ENCODE measurements at places on chromosomes 6 and 20.

GRCh38 chr6:140544431-140544830, 1170.0 kb upstream of the CITED2 start:
- no peak for DNase-seq

- DNase-seq, result peak; percentile 24
Measured at GRCh38 chr20:49964964-49965780, 17.6 kb upstream of the SNAI1 start.

- peak; percentile 66 for DNase-seq
Measured at GRCh38 chr6:156873654-156874380, 96.6 kb downstream of the ARID1B start.

- no peak for DNase-seq
Measured at GRCh38 chr20:63447320-63447719, 25.1 kb downstream of the KCNQ2 start.

DNA sequence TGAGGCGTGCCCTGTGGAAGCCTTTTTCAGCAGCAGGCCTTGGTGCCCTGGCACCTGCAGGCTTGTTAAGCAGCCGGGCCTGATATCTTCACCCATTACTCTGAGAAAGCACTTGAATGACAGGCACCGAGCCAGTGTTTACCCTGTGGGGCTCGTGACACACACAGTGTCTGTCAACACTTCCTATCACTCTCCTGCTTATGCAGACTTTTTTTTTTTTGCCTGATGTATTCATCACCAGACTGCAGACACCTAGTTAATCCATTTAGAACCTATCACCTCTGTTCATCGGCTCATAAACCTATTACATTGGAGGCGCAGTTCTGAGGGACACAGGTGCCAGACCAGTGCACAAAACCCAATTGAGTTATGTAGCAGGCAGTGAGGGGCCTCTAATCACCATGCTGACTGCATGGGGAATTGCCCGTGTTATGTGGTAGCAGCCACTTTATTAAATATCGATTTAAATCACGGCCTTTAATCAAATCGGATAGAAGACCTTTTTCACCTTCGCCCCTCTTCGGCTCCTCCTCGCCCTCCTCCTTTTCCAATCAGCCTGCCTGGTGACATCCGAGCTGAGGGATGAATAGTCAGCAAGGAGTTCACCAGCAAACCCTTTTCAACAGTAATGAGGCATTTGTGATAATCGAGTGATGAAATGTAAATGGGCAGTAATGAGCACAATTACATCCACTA, 962.9 kb upstream of the SLC35B3 start:
- peak; percentile 71 for DNase-seq

DNA sequence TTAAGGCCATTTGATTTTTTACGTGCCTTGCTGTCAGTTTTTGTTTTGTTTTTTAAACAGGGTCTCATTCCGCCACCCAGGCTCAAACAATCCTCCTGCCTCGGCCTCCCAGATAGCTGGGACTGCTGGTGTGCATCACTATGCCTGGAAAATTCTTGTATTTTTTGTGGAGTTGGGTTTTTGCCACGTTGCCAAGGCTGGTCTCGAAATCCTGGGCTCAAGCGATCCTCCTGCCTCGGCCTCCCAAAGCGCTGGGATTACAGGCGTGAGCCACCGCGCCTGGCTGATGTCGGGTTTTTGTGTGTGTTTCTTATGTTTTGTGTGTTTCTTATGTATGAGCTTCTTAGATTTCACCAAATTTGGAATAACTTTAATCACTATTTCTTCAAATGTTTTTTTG, 104.8 kb downstream of the TAF4 start:
- no peak for DNase-seq

DNA sequence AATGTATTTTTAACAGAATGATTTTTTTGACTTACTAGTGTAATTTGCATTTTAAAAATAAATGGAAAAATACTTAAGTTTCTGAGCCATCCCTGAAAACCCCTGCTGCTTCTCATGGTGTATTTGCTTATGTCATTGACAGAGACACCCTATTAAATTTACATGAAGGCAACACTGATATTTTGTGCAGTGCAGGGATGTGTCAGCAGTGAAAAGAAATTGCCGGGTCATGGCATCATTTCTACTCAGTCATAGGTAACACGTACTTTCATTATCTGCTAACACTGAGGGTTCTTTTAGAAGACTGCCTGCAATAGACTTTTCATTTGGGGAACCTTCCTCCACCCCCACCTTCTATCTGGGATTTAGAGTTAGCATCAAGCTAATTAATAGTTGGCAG, 136.7 kb upstream of the RNF217 start:
- no peak for DNase-seq

DNA sequence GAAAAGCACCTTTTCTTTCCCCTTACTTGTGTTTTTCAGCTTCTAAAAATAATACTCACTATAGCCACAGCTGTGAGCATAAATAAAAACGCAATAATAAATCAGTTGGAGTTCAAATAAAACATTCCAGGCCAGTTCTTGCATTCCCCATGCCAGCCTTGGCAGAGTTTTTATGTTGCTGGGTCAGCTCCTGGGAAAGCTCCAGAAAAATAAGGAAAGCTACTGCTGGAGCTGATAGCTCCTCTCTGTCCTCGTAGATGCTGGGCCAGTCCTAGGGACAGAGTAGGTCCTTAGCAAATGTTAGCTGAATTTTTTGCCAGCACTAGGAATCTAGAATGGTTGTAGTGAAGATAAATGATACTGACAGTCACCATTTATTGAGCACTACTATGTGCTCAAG, 389.0 kb upstream of the SYNCRIP start:
- no peak for DNase-seq

GRCh38 chr6:1739220-1739619, 129.5 kb downstream of the FOXC1 start:
- DNase-seq, result no peak

GRCh38 chr6:56795466-56796195, 152.9 kb upstream of the DST start:
- no peak for DNase-seq

- DNase-seq, result no peak
Measured at GRCh38 chr20:43942201-43942590, 27.5 kb downstream of the TOX2 start.

GRCh38 chr20:43185901-43186300, 3.8 kb downstream of the PTPRT start:
- no peak for DNase-seq

- no peak for DNase-seq
Measured at GRCh38 chr20:37596890-37597536, 69.3 kb upstream of the BLCAP start.

DNA sequence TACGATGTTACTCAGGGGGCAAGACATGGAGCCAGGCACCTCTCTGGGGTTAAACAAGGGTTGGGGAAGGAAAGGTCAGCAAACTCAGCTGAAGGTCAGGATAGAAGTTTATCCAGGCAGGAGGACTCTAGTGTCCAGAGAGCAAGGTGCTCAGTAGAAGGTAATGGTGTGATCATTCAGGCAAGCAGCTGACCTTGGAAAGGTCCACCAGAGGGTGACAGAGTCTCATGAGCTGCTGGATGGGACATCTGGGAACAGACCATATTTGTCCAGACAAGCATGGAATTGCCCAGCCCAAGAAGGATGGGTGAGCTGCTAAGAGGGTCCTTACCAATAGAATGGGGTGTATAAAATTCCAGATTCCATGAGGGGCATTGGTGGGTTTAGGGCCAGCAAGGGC, 89.5 kb downstream of the MAP3K7 start:
- DNase-seq, result no peak

DNA sequence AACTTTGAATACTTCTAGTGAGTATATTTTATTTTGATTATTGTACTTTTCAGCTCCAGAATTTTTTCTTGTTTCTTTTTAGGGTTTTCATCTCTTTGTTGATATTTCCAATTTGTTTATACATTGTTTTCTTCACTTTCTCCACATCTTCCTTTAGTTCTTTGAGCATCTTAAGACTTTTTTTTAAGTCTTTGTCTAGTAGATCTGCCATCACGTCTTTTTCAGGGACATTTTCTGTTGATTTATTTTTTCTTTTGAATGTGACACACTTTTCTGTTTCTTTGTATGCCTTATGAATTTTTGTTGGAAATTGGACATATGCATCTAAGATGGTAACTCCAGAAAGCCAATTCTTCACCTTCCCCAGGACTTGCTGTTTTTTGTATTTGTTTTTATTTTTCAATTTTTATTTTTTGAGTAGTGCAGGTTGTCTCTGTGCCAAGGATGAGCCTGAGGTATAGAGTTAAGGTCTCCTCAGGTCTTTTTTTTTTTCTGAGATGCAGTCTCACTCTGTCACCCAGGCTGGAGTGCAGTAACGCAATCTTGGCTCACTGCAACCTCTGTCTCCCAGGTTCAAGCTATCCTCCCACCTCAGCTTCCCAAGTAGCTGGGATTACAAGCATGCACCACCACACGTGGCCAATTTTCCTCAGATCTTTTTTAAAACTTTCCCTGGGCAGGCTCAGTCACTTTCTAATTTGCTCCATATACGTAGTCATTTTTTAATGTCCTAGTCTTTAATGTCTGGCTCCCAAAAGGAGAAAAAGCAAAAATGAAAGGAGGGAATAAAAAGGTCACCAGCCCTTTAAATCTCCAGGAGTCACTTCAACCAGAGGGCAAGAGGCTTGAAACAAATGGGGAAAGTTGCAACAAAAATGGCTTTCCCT, 6.7 kb upstream of the CMTR1 start:
- DNase-seq, result no peak

- DNase-seq, result no peak
Measured at GRCh38 chr20:11728937-11729336, 188.8 kb upstream of the BTBD3 start.

DNA sequence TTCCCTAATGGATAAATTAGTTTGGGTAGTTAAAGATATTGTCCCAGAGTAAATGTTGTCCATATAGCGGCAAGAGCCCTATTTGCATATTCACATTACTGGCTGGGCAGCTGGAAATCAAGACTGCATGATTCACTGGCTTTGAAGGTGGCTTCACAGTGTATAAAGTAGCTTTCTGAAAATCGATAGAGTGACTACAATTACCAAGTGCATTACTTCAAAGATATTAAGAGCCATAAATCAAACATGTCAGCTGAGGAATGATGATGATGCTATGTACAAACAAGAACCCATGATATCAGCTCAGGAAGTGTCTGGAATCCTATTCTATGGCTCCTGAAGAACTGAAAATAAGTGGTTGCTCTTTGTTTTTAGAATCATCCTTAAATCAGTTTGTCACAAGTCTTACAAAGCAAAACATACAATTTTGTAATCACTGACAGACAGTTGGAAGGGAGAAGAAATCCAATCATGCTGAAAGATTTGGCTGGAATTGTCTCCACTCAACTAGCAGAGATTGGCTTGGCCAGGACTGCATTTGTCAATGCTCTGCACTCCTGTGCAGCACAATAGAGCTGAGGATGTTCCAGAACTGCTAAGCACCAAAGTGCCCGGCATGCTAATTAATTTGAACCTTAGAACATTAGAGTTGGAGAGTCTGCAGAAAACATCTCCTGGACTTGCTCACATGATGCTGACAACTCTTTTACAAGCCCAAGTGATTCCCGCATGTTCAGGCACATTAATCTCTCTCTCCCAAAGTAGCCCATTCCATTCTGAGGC, 77.9 kb upstream of the B3GAT2 start:
- DNase-seq, result no peak

- no peak for DNase-seq
Measured at GRCh38 chr6:90123831-90124230, 172.8 kb downstream of the BACH2 start.

- peak; percentile 2 for DNase-seq
Measured at GRCh38 chr20:25286917-25287316, 39.0 kb downstream of the PYGB start.

DNA sequence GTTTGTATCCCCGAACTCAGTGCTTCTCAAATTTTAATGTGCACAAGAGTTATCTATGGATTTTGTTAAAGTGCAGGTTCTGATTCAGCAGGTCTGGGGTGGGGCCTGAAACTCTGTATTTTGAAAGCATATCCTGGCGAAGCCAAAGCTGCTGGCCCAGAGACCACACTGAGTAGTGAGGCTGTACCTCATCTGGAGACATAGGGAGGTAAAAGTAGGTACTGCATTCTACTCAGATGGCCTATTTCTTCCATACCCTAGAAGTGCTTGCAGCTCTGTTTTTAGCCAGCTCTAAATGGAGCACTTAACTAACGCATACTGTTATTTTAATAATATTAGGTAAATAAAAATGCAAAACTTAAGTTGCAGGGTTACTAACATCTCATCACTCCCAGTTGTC, 241.6 kb upstream of the PRND start:
- DNase-seq, result no peak

GRCh38 chr6:141402489-141402888, 730.2 kb upstream of the GJE1 start:
- DNase-seq, result no peak

DNA sequence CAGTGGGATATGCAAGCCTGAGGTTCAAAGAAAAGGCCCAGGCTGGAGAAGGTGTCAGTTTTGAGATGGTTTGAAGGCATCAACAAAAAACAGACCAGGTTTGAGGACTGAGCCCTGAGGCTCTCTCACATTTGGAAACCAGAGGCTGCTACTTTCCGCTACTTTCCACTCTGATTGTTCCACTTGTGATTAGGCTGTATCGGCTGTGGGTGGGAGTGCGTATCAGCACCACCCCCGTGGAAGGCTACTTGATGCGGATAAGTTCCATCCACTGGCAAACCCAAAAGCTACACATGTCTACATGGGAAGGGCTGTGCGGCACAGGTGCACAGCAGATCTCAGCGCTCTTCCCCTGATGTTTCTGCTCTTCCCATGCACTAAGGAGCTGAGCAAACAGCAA, 198.7 kb downstream of the GMPR start:
- no peak for DNase-seq

DNA sequence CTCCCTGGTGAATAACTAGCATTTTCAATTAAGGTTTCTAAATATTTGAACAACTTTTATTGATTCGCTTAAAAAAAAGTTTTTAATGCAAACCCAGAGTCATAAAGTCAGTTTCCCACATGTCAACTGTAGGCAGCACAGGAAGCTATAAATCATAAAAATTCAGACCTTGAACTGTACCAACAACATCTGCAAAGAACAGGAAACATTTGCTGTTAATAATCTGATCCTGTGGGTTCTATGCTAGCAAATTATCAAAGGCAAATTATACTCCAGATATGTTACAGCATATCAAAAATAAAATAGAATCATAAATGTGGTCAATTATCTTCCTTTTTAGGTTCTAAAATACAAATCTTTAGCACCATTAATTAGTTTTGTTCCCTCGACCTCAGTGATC, 16.6 kb upstream of the MAP7 start:
- DNase-seq, result no peak

GRCh38 chr6:80939480-80939879, 813.0 kb downstream of the TENT5A start:
- no peak for DNase-seq

DNA sequence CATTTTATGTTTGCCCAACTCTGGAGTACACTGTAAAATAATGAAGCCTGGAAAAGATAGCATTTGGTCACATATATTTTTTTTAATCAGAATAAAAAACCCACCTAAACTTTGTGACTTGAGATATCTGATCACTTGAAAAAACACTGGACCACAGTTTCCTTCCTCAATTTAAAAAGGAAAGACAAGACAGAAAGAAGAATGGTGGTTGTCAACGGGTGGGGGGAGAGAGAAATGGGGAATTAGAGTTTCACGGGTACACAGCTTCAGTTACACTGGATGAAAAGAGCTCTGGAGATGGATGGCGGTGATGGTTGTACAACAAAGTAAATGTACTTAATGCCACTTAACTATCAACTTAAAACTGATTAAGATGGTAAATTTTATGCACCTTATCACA, 14.7 kb upstream of the DST start:
- no peak for DNase-seq

GRCh38 chr6:88866856-88867255, 96.6 kb downstream of the RNGTT start:
- no peak for DNase-seq
